RPMI8226 (cell line): ENCODE measurements at places on chromosomes 2 and 18.

DNA sequence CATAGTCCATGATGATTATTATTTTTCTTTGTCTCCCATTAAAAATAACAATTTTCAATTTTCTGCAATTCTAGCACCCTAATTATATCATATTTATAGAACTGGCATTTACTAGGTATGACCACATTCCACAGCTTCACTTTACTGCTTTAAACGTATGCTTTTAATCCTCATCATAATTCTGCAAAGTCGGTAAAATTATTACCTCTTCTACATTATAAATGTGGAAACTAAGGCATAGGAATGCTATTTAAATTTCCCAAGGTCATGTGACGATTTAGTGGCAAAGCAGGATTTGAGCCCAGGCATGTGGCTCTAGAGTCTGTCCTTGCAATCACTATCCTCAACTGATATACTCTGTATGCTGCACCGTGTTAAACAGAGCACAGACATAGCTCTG, 866.4 kb downstream of the EPHA4 start:
- DNase-seq: no peak

GRCh38 chr2:63861220-63861822, 19.6 kb downstream of the UGP2 start:
- DNase-seq: peak; percentile 46

DNA sequence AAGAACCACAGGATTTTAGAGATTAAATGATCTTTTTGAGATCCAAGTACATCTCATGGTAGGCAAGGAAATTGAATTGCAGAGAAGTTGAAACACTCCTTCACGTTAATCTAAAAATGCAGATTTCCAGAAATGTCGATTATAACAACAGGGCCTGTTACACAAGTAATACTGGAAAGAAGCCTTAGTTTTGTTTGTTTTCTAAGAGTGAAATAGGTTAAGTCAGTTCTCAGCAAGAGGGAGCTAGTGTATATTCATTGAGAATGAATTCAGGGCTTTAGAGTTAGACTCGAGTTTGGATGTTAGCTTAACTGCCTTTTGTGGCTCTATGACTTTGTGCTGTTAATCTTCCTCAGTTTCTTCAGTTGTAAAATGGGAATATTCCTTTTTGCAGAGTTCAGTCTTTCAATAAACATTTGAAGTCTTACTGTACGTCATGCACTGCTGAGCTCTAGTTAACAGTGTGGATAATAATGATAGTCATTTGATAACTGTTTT, 926 bp downstream of the NDUFV2 start:
- no peak for DNase-seq

DNA sequence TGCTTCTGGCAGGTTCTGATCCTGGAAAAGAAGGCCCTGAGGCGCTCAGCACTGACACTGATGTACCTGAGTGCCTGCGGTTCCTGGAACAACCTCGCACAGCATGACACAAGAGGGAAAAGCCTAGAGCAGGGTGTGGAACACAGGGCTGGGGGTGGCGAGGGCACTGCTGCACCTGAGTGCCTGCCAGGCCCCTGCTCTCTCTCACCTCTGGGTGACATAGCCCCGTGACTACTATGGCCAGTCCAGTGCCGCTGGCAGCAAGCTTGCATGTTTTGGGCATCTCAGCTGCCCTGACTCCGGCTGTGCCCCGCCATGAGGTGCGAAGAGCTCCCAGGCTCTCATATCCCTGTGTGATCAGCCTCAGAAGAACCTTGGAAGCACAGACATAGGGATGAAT, 825.2 kb upstream of the SALL3 start:
- DNase-seq: no peak

GRCh38 chr18:48836231-48836805, 114.4 kb downstream of the SMAD7 start:
- no peak for DNase-seq

GRCh38 chr2:241906826-241907570, 37.5 kb downstream of the RTP5 start:
- no peak for DNase-seq

DNA sequence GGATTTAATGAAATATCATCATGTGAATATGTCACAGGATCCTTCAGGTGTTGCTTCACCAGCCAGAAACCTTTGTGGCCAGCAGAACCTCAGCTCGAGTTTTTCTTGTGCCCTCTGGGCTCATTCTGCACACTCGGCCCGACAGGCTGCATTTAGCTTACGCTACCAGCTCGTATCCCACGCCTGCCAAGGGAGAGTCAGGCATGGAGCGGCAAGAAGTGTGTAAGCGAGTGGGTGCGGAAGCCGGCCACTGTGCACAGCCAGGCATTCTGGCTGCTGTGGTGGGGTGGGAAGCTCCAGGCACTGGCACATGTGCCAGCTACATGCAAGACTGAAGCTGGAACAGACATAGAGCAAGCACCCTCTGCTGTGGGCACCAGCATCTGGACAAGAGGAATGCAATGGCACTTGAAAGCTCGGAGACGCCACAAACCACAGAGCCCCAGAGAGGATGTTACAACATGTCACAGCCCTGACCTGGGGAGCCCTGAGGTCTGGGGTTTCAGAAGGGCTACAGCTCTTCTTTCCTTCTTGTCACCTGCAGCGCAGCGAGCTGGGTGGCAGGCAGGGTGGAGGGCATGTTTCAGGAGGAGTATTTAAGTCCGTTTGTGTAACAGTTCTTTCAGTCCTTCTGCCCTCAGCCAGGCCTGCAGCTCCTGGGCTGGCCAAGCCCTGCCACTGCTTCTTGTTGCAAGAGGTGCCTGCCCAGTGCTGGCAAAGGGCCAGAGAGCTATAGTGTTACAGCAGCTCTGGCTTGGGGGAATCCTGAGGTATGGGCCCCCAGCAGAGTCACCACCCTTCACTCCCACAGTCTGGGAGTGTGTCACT, 257.3 kb upstream of the HNMT start:
- DNase-seq: peak; percentile 19

GRCh38 chr2:65746931-65747675, 314.7 kb upstream of the SPRED2 start:
- DNase-seq: no peak

- DNase-seq: no peak
Observed at GRCh38 chr2:70123051-70123828, 36.0 kb downstream of the PCBP1 start.

GRCh38 chr2:132915812-132916549, 246.0 kb upstream of the LYPD1 start:
- DNase-seq: no peak

DNA sequence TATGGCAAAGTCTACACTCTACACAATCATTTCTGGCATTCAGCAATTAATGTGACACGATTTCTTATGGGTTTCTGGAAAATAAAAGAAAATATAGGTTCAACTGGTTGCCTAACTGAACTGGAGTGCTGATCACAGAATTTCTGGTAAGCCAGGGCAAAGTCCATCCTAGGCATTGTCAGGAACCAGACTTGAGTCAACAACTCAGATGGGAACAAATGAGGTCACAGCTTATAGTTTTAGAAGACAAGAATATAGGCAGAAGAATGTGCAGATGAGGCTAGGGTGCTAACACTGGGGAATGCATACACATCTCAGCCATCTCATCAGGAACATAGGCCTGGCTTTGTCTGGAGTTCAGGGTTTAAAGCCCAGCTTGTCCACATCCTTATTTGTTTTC, 317.2 kb upstream of the ID2 start:
- DNase-seq: no peak

- DNase-seq: peak; percentile 66
Observed at GRCh38 chr18:70037431-70038061, 89.9 kb upstream of the CD226 start.

DNA sequence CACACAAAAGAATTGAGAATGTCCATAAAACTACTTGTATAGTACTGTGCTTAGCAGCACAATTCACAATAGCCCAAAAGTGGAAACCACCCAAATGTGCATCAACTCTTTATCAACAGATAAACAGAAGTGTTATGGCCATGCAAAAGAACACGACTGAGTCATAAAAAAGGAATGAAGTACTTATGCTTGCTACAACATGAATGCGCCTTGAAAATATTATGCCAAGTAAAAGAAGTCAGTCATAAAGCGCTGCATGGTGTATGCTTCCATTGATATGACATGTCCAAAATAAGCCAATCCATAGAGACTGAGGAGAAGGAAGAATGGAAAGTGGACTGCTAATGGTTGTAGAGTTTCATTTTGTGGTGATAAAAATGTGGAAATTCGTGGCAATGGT, 12.1 kb upstream of the MAP2 start:
- DNase-seq: no peak

DNA sequence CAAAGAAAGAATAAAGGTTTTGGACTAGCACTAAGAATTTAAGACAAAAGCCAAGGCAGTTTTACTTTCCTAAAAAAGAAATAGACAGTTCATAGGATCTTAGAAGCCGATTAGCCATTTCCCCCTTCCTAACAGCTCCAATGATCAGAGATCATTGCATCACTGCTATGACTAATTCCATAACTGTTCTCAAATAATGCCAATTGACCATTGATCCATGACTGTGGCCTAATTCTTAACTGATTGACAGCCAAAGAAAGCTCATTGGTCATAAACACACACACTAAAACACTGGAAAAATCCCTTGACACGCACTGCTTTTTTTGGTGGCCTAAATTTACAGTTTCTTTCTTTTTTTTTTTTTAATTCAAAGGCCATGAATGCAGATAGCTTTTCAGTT, 345.0 kb upstream of the ACVR2A start:
- no peak for DNase-seq

GRCh38 chr2:135557530-135557929, 26.2 kb downstream of the R3HDM1 start:
- DNase-seq: no peak

DNA sequence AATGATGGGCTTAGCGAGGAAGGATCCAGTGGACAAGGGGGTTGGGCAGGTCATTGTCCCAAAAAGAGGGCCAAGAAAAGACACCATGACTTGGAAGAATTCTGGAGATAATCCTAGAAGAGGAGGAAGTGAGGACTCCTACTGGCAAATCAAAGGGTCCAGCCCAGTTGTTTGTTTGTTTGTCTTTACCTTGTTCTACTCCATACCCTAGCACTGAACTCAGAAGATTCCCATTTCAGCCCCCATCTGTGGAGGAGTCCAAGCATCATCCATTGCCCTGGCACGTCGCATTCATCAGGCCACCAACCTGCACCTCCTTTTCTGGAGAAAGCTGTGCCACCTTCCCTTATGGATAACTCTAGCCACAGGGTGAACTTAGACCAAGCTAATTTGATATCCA, 326.2 kb downstream of the EN1 start:
- no peak for DNase-seq

- no peak for DNase-seq
Observed at GRCh38 chr18:12398625-12399024, 9.1 kb upstream of the PRELID3A start.

GRCh38 chr2:207219081-207219630, 53.4 kb upstream of the KLF7 start:
- DNase-seq: no peak

GRCh38 chr2:177325554-177325953, 61.0 kb upstream of the NFE2L2 start:
- no peak for DNase-seq

- no peak for DNase-seq
Observed at GRCh38 chr2:24123922-24124580, 782 bp downstream of the FAM228B start.

GRCh38 chr2:26873286-26873983, 25.5 kb downstream of the DPYSL5 start:
- DNase-seq: no peak

GRCh38 chr2:206853915-206854314, 85.4 kb upstream of the CPO start:
- DNase-seq: no peak

- no peak for DNase-seq
Observed at GRCh38 chr2:104523921-104524320, 330.0 kb upstream of the POU3F3 start.

DNA sequence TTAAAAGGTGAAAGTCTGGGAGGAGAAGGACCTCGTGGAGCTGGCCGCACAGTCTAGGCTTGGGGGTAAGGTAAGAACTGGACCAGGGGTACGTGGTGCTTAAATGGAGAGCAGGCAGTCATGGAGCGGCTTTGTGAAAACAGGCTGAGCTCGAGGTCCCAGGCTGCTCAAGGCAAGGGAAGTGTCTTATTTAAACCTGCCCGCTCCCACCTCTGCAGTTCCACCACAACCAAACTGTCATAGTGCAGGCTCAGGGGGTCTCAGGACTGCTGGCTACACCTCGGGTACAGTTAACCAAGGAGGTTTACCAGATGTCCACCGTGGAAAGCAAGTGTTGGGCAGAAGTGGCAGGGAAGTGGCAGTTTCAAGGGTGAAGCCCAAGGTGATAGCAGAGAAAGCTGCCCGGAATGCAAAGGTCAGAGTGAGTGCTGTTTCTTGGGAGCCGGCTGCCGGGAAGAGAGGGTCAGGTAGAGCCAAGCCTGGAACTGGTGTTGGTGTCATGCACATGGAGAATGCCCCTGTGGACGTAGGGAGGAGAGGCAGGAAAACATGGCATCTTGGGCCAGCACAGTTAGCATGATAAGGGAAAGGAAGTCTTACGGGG, 203.3 kb downstream of the GBX2 start:
- DNase-seq: no peak

- peak; percentile 85 for DNase-seq
Observed at GRCh38 chr2:237931205-237931721, 35.6 kb upstream of the UBE2F start.

DNA sequence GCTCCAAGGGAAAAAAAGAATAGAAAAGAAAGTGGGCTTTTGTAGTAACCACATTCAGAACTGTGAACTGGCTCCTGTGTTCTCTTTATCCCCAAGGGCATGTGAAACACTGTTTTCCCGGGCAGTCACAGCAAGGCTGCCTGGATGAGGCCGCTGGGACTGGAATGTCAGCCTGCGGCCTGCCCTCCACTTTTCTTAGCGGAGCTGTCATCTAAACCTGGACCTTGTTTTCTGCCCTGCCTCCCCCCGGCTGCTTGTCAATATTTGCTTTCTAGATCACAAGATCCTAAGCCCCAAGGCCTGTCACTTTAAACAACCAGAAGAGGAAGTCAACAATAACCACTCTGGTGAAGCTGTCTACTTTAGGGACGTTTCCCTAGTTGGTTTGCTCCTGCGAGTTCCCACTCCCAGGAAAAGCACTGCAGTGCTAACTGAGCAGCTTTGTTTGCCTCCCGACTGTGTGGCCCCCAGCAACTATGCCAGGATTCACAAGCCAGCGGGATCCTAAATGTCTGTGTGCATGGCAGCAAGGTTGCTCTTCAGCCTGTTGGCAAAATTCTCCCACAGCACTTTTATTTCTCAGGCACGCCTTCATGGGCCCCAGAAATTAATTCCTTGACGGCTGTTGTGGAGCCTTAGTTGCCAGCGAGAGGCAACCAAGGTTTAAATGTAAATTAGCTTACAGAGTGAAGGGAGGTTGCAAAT, 30.6 kb downstream of the SOWAHC start:
- no peak for DNase-seq

DNA sequence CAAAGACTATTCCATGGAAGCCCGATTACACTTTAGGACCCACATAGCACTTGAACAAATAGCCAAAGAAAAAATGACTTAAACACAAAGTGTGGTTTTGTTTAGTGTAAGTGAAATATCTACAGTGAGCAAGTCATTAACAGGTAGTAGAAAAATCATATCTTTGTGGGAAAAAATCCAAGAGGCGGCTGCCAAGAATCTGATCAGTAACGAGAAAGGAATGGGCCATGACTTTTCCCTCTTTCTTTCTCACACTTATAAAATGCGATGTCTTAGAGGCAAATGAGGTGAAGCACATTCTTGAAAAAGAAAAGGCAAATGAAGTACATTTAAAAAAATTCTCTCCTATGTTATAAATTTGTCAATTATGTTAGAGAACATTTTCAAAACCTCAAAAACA, 12.9 kb upstream of the GEMIN6 start:
- no peak for DNase-seq
